ENCODE measurements at places on chromosomes 5 and 9. TPM values are rescaled to one million over a fixed set of nuclear protein-coding genes. Genes with fewer than 3 reads are reported as not detected.

PRR7 gene
- 4.9 TPM for total RNA-seq

CDHR2 gene
- not detected for total RNA-seq

WDR31 gene
- total RNA-seq: 1.3 TPM

CCDC112 gene
- total RNA-seq: 10.1 TPM

PCDHGC4 gene
- total RNA-seq: 2.4 TPM

OCLN gene
- 2.0 TPM for total RNA-seq

NME5 gene
- total RNA-seq: 1.7 TPM

PAM gene
- total RNA-seq: 628 TPM

IL17B gene
- 0.22 TPM for total RNA-seq

TMEM252 gene
- total RNA-seq: not detected

AGXT2 gene
- not detected for total RNA-seq

RIMOC1 gene
- total RNA-seq: 18.1 TPM

ASPN gene
- 1.00 TPM for total RNA-seq

PCDHGA9 gene
- 4.2 TPM for total RNA-seq

Measured in uterine smooth muscle cell (primary cell).